ENCODE measurements at places on chromosomes 13 and 19.

DNA sequence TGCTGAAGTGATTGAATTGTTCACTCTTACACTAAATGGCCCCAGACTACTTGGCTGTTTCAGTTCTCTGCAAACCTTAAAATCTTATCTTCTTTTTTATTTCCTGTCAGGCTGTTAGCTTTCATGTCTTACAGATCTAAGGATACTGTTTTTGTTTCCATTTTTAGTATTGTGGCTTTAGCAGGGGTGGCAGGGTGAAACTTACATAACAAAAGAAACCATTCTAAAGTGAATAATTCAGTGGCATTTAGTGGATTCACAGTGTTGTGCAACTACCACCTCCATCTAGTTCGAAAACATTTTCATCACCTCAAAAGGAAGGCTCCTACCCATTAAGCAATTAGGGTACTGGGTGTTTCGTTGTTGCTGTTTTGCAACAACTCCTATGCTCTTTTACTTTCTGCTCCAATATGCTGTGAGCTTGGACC lies 19.8 kb downstream of the TMEM272 start:
- DNase-seq = no peak

DNA sequence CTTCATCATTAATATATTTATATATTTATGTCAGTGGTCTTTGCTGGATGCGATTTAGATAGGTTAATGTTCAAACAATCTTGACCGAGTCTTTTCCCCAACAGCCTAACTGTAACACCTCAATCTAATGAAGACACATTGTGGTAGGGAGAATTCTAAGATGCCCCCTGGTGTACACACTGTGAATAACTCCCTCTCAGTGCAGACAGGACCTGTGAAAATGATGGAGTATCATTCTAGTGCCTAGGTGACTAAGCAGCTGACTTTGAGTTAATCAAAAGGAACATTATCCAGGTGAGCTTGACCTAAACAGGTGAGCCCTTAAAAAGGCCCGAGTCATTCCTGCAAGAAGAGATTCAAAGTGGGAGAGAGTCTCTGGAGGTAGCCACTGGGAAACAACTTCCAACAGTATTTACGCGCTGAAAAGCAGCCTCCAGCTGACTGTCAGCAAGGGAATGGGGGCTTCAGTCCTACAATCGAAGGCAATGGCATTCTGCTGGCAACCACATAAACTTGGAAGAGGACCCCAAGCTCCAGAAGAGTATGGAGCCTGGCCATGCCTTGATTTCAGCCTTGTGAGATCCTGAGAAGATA lies 28.0 kb upstream of the KBTBD7 start:
- no peak for DNase-seq

- no peak for DNase-seq
These were observed 202.1 kb downstream of the TBC1D4 start for GRCh38 chr13:75279834-75280369.

- peak; percentile 20 for DNase-seq
These were observed 19.7 kb downstream of the ZFR2 start for GRCh38 chr19:3849092-3849491.

DNA sequence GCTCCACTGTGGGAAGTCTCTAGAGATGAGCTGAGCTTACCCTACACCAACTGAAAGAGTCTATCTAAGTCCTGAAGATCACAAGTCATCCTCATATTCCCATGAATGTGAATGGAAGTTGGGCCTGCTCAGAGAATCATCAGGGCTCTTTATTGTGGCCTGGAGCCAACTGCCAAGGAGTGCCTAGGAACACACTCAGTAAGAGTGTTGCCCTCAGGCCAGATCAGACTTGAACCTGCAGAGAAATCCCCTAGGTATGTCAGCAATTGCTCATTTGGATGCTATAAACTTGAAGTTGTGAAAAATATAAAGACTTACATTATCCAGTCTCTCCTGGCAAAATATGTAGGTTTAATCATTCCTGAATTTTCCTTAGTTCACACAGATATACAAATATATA lies 1070.2 kb downstream of the EFNB2 start:
- no peak for DNase-seq

DNA sequence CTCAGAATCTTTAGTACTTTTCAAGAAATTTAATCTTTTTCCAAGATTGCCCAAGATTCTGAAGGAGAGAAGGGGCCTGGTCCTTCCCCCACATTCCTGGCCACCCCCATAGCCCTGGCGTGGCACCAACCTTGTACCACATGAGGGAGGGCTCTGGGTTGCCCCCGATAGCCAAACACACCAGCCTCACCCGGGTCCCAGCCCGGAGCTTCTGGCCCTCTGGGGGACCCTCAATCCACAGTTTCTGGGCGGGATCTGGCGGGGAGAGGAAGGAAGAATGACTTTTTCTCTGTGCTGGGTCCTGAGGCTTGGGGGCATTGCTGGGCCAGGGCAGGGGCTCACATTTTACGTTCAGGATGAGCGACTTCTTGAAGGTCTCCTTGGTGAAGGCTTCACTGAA lies 4.4 kb downstream of the NPHS1 start:
- no peak for DNase-seq

DNA sequence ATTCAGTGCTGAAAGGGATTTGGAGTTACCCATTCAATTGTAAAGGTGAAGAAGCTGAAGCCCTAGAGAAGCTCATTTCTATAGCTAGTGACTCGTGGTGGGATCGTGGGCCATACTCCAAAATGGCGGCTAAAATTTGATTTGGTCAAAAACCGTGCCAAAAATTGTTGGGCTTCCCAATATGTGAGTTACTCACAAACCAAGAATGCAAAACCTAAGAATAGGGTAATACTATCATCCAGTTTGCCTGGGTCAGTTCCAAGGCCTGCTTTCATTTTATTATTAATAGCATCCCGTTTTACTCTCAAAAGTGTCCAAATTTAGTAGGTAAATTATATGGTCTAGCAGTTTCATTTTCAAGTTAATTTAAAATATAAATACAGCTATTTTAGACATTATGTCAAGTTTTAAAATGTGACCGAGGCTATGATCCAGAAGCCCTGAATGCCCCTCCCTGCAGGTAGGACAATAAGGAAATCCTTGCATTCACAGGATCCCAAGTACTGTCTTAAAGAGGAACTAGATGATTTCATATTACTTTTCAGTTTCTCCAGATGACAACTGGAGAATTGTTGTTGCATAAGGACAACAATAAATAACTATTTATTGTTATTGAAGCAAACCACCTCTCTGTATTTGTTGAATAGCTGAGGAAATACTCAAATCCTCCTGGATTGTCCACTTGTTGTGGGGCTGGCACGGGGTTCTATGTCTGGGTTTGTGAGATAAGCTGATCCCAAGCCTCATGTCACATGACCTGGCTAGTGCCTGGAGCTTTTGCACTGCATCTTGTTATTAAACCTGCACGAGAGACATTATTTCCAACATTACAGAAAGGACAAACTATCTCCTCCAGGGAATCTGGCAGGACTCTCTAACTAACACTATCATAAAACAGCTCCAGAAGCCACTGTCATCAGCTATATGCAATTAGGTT lies 11.6 kb upstream of the RAP2A start:
- DNase-seq = no peak

DNA sequence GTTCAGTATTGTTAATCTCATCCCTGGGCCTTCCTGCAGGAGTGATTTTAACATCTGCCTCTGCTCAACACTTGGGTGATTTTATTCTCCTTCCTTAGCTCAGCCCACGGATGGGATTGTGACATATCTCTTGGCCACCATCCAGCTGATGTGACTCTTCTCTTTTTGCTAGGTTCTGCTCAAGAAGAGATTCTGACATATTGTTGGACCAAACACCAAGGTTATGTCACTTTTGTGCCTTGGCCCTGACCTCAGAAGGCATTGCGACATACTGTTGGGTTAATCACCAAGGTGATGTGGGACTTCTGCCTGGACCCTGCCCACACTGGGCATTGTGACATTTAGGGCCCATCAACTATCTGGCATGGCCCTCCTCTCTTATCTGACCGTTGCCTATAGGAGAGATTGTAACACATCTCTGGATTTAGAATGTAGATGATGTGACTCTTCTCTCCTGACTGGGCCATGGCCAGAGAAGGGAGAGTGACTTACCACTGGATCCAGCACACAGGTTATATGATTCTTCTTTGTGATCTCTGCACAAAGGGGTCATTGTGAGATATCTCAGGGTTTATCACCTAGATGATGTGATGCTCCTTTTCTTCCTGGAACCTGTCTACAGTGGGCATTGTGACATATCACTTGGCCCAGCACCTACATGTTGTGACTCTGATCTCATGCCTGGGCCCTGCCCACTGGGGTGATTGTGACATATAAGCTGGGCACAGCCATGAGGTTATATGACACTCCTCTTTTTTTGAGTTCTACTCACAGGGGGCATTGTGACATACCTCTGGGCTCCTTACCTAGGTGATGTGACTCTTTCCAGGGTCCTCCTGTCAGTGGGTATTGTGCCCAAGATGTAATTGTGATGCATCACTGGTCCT lies 88.8 kb downstream of the ZNF429 start:
- DNase-seq = no peak

DNA sequence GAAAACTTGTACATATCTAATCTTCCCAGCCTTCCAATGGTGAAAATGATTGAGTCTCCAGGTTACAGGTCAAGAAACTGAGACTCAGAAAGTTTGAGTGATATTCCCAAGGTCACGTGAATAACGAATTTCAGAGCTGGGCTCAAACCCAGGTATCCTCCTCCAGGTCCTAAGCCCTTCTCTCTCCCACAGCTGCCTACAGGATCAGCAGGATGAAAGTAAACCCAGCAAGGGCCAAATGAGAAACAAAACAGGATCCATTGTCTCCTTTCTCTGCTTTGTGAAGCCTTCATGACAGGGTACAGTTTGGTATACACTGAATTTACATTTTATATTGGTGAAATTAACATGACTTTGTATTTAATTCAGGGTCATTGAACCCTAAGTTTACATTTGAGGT lies 208.1 kb downstream of the RBM26 start:
- no peak for DNase-seq

DNA sequence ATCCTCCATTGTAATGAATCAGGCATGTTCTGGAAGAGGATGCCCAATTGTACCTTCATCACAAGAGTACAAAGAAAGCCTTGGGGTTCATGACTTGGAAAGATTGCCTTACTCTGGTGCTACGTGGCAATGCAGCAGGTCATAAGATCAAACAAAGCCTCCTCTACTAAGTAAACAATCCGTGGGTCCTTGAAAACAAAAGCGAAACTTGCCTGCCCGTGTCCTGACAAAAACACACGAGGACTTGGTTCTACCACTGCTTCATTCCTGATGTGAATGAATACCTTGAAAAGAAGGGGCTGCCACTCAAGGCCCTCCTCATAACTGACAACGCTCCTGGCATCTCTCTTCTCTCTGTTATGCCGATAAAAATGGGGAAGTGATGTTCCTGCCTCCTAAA lies 18.9 kb downstream of the ZNF563 start:
- no peak for DNase-seq

DNA sequence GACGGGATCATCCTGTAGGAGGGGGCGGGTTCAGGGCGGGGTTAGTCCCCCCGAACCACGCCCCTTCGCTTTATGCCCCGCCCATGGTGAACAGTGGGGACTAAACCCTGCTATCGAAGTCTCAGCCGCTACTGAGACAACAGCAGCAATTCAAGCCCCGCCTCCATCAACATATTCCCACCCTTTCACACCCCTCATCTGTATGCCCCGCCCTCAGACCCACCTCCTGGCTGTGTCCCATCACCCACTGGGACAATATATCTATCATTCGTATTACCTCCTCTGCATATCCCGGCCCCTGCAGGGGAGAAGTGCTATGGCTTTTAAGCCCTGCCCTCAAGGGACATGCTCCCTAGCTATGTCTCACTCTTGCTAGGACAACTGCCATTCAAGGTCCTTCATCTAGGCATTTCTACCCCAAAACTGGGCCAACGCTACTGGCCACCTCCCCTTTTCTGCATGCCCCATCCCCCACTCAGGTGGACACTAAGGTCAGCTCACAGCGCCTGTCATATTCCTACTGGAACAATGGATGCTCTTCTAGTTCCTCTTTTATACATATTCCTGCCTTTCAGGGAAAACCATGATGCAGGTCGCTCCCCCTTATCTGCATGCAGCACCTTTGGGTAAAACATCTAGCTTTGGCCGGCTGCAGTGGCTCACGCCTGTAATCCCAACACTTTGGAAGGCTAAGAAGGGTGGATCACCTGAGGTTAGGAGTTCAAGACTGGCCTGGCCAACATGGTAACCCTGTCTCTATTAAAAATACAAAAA lies 11.9 kb downstream of the LRFN1 start:
- no peak for DNase-seq

DNA sequence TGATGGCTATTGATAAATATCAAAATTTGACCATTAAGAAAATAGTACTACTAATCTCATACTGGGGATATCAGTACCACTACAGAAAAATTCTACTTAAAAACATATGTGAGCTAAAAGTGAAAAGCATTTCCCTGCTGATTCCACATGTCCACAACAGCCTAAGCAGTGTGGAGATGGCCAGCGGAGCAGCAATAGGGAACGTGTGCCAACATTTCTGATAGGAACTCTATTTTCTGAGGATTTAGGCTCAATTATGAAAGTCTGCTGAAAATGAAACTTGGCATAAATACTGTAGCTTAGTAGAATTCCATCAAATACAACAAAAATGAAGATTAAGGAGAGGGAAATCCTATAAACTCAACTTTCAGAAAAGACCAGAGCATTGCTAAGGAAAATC lies 311.6 kb downstream of the ENOX1 start:
- DNase-seq = no peak

DNA sequence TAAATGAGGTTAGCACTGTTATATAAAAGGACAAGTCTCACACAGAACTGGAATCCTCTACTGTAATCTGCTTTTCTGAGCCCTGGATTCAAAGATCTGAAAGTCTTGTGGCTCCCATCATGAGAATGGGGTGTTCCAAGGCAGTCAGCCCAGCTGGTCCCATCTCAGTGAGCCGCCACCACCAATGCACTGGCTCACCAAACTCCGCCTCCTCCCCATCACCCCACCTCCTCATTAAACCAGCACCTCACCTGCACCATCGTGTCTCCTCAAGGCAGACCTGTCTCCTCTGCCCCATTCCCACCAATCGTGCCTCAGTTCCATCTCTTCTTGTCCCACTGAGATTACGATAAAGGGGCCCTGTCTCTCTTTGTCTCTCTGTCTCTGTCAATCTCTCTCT lies 166.7 kb downstream of the USP12 start:
- no peak for DNase-seq

- no peak for DNase-seq
These were observed 6.0 kb upstream of the ZNF765 start for GRCh38 chr19:53388904-53389303.

DNA sequence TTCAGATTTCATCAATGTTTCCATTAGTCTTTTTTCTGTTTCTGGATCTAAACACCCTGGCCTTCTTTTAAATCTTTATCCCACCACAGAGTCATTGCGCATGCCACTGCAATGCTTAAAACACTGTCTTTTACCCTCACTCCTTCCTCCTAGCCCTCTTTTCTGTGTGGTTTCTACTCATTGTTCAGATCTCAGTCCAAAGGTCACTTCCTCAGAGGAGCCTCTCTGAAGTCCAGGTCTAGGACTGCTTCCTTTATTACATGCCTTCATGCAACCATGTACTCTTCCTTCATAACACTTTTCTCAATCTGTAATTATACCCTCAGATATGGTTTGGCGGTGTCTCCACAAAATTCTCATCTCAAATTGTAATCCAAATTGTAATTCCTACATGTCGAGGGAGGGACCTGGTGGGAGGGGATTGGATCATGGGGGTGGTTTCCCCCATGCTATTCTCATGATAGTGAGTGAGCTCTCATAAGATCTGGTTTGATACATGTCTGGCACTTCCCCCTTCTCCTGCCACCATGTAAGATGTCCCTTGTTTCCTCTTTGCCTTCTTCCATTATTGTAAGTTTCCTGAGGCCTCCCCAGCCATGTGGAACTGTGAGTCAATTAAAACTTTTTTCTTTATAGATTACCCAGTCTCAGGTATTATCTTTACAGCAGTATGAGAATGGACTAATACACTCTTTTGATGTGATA lies 808.9 kb downstream of the DIAPH3 start:
- no peak for DNase-seq

Data from activated T-helper 1 cell treated with anti-CD3 and anti-CD28 coated beads, Interleukin-2, amount 50 U/mL, for 16 hours (primary cell).